ENCODE measurements at places on chromosomes 11 and 22.
A peak's percentile ranks its signal among the peaks of the same experiment; 100 is the strongest.

GRCh38 chr11:76680518-76681425 lies 10.2 kb upstream of the LRRC32 start:
- peak; percentile 39 for DNase-seq

DNA sequence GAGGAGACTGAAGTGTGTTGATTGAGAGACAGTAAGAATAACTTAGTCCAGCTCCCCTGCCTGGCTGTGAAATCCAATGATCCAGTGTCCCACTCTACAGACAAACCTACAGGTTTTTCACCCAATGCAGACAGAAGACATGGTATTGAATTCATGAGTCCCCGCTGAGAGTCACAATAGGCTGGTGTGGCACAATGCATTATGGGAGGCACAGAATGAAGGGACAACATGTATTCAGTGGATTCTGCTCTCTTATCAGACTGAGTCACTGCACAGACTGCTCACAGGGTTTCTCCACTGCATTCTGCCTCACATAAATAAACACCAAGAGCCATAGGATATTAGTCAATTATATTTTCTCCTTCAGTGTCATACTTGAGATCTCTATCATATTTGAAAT lies 55.2 kb upstream of the TOP3B start:
- no peak for DNase-seq

GRCh38 chr11:74633406-74634393 lies 41.3 kb downstream of the POLD3 start:
- no peak for DNase-seq

DNA sequence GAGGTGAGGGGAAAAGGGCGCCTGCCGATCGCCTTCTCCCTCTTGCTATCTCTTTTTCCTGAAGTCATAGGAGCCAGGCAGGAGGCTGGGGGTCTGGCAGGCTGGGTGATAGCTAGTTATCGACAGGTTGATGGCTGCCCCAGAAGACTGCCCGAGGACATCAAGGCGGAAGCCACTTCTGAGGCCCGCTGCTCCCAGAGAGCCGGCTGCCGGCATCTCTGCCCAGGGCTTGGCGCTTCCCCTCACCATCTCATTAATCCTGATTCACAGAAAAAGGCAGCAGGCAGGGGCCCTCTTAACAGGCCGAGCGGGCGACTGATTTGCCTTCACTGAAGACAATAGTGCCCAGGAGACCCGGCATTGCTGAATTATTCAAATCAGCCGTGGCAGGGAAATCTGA lies 124.2 kb downstream of the MIAT start:
- no peak for DNase-seq

GRCh38 chr22:46992121-46992731 lies 229.8 kb downstream of the TBC1D22A start:
- DNase-seq, result no peak

DNA sequence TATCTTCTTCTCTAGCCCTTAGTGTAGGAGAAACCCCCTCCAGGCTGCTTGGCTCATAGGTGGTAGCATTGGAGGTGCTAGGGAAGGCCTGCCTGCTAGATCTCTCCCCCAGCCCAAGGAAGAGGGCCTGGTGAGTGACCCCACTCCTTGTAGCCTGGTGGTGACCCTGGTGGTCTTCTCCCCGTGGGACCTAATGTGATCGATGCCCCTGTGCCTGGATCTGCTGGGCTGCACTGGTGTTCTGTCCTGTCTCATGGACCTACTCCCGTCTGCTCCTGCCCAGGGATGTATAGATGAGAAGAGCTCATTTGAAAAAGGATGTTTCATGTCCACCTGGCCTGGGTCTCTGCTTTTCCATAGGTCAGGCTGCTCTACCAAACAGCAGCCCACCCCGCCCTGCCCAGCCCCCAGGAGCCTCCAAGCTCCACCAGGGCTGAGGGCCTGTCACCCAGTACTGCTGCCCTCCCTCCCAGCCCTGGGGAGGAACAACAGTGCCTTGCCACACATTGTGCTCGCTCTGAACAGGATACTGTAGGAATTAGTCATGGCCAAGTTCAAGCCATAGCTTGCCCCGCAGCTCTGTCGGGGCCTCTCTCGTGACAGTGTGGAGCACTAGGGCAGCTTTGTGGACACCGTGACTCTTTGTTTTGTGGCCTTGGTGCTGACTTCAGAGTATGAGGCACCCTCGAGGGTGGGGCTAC lies 19.7 kb downstream of the SLC37A2 start:
- DNase-seq, result no peak
